Fibroblast of skin of right biceps (primary cell): ENCODE measurements at places on chromosomes 12 and 14.

DNA sequence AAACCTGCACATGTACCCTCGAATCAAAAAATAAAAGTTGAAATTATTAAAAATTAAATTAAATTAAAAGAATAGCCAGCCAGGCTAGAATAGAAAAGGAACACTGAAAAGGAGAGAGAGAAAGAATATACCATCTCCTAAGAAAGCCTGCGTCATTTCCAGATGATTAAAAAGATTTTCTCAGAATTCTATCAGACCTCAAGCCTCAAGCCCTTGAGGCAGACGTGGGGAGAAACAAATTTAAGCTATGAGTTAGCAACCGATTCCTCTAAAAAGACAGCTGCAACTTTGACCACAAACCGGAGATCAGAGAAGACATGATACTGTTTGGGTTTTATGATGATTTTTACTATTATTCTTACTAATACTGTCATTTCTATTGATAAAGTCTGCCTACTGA is 138.3 kb downstream of the KSR2 start:
- peak; percentile 19 for DNase-seq

GRCh38 chr12:46892887-46893286 is 67.1 kb upstream of the SLC38A4 start:
- no peak for DNase-seq

DNA sequence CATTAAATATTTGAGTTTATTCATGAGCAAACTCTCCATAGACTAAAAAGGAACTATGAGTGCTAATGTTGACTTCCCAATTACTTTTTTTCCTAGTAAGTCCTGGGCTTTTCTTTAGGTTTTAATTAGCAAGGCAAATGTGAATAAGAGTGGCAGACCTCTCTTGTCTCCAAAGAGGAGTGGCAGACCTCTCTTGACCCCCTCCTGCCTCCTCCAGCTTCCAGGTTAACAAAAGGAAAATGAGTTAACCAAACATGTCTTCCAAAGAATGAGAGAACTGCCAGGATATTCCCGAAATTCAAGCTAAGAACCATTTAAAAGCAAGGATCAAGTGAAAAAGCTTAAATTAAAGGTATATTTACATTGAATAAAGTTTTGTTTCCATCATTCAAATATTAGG is 253.2 kb downstream of the MDGA2 start:
- no peak for DNase-seq

DNA sequence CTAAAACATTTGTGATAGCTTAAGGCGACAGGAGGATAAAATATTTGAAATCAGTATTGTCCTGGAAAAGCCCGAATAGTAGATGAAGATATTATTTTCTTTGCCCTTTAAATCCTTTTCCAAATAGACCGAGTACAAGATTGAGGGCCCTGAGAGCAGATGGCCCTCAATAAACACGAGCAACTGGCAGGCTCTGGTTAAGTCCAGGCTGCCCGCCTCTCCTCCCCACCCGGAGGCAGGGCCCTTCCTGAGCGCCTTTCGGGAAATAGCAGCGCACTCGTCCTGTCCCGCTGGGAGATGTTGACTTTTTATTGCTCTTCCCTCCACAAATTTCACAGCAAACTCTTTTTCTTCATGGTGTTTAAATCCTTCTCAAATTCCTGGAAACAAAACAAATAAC is 50.8 kb upstream of the MAX start:
- DNase-seq = no peak

DNA sequence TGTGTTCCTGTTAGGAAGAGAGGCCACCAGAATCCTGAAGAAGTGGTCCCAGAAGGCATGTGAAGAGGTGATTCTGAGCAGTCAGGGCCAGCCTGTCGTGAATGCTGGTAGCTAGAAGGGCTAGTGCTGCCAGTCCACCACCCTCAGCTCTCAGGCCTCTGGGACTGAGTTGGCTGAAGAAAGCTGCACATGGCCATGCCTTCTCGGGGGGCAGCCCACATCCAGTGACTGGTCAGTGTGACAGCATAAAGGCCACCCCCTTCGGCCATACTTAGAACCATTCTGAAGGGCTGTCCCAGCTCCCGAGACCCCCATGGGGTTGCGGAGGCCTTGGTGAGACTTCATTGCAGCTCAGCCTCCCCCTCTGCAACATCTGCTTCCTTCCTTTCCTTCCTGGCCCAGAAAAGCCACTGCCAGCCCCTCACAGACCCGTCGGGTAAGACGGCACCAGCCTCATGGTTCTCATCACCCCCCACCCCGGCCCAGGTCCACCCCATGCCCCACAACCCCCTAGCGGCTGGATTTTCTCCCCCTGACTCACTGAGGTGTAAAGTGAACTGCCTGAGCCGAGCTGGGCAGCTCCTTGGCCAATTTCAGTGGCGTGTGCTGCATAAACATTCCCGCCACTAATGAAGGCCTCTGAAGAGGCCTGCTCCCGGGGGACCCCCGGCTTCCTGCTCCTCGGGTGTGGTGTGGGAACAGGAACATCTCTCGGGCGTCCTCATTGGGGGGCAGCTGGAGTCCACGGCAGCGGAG is 49.5 kb upstream of the DIO3 start:
- no peak for DNase-seq

DNA sequence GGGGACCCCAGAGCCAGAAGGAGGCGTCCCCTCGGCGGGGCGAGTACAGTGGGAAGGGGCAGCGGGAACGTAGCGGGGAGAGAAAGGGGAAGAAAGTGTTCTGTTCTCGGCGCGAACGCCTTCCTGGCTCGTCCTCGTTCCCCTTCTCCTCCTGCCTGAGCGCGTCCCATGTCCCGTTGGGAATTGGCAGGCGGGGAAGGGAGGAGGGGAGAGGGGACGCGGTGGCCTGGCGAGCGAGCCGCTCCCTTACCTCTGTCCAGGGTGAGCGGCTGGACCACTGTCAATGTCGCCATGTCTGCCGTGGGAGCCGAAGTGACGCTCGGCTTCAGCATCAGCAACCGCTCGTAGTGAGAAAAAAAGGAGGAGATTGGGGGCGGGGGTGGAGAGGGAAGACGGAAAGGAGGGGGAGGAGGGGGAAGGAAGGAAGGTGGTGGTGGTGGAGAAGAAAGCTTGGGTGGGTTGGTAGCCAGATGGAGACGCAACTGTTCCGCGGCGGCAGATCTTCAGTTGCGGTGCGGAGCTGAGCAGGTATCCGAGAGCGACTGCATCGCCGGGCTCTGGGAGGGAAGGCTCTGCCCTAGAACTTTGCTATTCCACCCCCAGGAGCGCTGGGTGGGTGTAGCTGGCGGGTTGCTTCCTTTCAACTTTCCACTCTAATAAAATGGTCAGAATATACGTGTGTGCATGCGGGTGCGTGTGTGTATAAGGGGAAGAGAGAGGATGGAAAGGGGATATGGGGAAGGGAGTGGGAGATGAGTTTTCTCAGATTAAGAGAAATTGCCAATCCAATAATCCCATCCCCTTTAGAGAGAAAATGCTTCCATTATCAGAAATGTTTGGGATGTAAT is at the start of gene LIN7A:
Gene LIN7A (minus strand): TSS at position 544 of the 848 bp plus-strand sequence. CDS start 212 bp downstream, at position 332.
- DNase-seq = peak; percentile 59

- peak; percentile 53 for DNase-seq
These were observed 69.6 kb upstream of the AEBP2 start for GRCh38 chr12:19369691-19370148.

DNA sequence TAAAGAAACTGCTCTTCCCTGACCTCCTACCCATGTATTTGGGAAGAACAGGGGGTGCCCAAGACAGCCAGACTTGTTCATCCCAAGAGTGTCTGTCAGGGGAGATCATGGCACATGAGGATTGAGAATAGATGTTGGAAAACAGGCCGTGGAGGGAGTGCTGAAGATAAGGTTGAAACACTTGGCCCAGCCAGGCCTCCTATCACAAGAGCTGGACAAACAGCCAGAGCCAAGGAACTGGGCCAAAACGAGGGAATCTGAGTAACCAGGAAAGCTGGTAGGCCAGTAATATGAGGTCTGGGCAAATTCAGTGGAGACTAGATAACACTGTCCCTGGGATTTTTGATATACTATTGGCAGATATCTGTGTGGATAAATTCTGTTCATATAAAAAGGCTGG is 161.7 kb downstream of the TMX1 start:
- DNase-seq = no peak

- DNase-seq = peak; percentile 66
These were observed 94.0 kb downstream of the NUAK1 start for GRCh38 chr12:106044773-106045172.

GRCh38 chr14:73258845-73259611 is 21.7 kb downstream of the PAPLN start:
- no peak for DNase-seq

- DNase-seq = peak; percentile 92
These were observed 576 bp downstream of the ZBTB1 start for GRCh38 chr14:64504897-64505794.

- peak; percentile 47 for DNase-seq
These were observed 27.7 kb downstream of the FBLN5 start for GRCh38 chr14:91919814-91920213.

DNA sequence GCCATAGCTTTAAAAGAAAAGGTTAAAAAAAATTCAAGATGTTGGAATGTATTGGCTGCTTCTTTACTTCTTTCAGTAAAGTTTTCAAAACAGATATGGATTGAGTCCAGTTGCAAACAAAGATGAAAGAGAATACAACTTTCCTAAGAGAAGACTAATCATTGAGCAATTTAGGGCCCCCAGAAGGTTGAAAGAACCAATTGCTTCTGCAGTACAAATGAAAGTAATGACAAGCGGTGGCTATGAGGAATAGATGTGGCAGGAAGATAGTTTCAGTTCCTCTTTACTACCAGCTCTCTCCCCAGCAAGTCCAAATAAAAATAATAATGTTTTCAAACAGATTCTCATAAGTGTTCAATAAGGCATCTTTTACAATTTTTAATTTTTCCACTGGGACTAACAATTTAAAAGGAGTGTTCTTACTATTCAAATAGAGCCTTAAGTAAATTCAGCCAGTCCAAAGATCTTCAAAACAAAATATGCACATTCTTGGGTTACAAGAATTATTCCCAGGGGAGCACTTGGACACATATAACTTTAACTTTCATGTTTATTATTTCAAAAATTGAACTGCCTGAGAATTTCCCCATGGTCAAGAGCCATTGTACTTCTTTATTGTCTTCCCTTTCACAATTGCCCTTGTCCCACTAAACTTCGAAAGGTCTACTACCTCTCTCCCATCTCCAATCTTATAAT is 62.3 kb upstream of the PPP1R12A start:
- DNase-seq = peak; percentile 43

- peak; percentile 30 for DNase-seq
These were observed 40.2 kb upstream of the CCT2 start for GRCh38 chr12:69545081-69545480.

- no peak for DNase-seq
These were observed 17.2 kb downstream of the TXNRD1 start for GRCh38 chr12:104232609-104233280.

- peak; percentile 19 for DNase-seq
These were observed 35.1 kb downstream of the PELI2 start for GRCh38 chr14:56153267-56153666.

DNA sequence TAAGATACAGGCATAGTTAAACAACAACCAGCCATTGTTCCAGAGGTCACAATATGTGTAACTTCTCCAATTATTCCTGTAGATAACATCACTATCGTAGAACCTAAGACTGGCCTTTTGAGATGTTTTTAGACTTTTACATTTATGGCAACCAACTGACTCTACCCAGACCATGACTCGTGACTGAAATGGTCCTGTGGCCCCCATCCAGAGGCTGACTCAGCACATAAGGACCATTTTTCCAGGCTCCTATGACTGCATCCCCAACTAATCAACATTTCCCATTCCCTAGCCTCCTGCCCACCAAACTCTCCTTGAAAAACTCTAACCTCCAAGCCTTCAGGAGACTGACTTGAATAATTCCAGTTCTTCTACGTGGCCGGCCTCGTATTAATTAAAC is 52.6 kb upstream of the NID2 start:
- DNase-seq = peak; percentile 63

- DNase-seq = no peak
These were observed 24.2 kb upstream of the INF2 start for GRCh38 chr14:104665114-104665656.

DNA sequence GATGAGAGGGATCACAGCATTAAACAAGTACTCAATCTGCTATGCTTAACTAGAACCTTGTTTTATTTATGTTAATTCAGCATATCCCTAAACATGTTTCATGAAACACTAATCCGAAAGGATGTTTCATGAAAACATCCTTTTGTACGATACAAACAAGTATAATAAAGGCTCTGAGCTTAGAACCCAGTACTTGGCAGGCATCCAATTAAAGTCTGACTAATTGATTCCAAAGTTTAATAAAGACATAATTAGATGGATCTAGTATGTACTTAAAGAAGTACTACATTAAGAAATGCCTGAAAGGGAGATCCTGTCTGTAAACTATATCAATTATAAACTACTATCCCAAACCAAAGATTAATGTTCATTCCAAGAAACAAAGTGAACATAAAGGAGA is 51.8 kb downstream of the SCAF11 start:
- no peak for DNase-seq

DNA sequence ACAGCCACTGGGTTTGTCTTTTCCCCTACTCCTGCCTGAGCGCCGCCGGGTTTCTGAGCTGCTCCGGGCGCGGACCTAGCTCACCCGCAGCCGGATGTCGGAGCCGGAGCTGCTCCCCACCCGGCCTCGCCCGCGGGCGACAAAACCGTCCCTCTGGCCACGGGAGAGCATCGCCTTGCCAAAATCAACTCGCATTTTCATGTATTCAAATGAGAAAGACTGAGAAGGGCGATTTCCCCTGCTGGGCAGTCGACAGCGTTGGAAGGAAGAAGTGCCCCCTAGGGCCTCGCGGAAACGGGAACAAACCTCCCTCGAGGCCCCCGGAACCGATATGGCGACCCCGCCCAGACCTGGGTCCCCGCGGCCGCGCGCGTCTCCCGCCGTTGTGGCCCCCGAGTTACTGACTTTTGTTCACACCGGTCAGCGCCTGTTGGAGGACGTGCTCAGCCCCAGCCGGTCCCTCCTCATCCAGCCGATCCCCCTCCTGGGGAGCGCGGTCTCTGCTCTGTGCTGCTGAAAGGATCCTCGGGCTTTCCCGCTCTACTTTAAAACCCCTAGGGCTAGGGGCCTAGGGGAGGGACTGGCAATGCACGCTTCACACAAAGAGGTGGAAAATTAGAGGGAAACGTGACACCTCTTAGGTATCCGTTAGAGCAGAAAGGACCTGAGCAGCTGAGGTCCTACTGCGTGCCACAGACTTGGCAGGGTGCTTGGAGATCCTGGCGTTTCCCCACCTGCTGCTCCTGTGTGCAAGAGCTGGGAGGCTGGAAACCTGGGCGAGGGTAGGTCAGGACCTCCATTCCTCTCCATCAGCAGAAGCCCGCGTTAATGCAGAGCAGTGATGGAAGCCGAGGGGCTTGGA is 4.3 kb downstream of the TTC6 start:
- no peak for DNase-seq

DNA sequence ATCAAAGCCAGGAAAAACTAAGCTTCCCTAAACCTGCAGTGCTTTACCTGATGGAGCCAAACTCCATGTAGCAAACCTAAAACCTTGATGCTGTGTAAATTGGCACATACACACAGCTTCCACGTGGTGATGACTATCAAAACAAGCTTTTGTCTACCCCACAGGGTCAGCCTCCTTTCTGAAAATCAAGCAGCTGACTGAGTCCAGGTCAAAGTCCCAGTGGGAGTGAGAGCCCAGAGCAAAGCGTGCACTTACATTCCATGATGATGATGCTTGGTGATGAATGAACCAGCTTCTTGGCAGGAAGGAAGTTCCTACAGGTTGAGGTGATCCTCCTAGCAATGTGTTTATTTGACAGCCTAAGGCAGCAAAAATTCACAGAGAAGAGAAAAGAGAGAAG is 630.0 kb upstream of the TBX3 start:
- peak; percentile 87 for DNase-seq

- no peak for DNase-seq
These were observed 121.3 kb upstream of the IGF1 start for GRCh38 chr12:102601621-102602020.
